ENCODE measurements at places on chromosomes 6 and 20.

- DNase-seq: peak; percentile 89
Measured at GRCh38 chr6:29553268-29554057, 6.1 kb downstream of the UBD start.

DNA sequence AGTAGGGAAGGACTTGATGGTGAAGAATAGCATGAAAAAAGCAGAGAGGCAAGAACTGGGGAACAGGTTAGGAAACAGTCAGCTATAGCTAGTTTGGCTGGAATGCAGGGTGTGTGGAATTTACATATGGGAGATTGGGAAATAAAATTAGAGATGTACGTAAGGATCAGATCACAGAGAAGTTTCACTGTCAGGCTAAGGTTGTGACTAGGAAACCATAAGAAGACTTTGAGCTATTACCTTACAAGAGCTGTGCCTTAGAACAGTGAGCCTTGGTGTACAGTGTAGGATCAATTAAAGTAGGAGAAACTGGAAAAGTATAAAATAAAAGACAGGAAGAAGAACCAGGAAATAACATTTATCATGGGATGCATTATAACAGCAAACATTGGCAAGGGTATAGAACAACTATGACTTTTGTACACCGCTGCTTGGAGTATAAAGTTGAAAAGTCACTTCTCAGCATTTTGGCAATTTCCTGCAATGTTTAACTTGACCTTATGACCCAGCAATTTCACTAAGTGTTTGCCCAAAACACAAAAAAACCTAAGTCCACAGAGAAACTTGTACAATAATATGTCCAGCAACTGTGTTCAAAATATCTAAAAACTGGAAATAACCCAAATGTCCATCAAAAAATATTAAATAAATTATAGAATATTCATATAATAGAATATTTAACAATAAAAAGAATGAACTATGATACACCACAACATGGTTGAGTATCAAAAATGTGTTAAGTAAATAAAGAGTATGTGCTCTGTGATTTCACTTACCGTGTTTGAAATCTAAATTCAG, 31.2 kb upstream of the SPTLC3 start:
- no peak for DNase-seq

GRCh38 chr6:55943329-55943728, 67.9 kb upstream of the BMP5 start:
- no peak for DNase-seq

- no peak for DNase-seq
Measured at GRCh38 chr20:1396264-1396663, 3.4 kb upstream of the FKBP1A start.

GRCh38 chr6:13302751-13303667, 25.3 kb downstream of the TBC1D7 start:
- no peak for DNase-seq

Data from H9 (cell line).